ENCODE measurements at places on chromosomes 1 and 21.

- DNase-seq, result no peak
Measured at GRCh38 chr1:10904396-10905358, 107.8 kb upstream of the TARDBP start.

GRCh38 chr1:226466296-226466695 lies 58.4 kb upstream of the PARP1 start:
- DNase-seq, result no peak

DNA sequence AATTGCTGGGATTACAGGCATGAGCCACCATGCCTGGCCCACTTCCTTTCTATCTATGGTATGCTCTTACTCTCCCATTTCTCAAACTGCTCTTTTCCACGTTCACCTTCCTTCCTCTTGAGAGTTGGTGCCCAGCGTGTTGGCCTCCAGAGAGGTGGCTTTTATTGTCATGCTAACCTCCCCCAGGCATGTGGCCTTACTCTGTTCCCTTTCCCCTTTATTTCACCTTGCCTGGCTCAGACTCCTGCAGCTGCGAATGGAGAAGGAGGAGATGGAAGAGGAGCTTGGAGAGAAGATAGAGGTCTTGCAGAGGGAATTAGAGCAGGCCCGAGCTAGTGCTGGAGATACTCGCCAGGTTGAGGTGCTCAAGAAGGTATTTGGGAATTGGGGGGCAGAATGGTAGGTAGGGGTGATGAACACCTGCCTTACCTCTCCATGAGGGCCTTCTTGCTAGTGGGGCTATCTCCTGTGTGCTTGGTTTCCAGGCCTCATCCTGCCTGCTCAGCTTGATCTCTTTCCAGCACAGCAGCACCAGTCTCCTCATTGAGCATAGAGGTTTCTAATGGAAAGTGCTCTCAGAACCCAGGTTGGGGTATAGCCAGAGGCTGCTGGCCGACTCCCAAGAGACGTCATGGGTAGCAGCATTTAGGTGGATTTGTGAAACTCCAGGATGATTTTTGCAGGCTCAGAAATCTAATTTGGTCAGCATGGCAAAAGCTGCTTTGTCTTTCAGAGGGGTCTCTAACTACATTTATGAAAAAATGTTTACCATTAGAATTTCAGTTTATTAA lies 13.2 kb upstream of the TUFT1 start:
- DNase-seq, result no peak

- DNase-seq, result no peak
Measured at GRCh38 chr1:169499807-169500206, 14.1 kb upstream of the SLC19A2 start.

DNA sequence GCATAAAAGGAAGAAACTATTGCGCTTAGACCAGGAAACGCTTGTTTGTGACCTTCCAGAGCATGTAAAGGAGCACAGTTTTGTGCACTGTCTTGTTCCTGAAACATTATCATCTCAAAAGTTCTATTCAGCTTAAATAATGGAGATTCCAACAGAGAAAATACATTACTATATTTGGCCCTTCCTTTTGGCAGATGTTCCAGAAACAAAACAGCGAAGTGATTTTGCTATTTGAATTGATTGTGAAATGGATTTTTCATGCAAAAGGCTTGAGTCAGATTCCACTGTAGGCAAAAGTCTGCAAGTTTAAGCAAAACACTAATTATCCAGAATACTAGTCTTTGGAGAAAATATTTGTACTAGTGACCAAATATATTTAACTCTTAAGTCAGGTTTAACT lies 80.3 kb upstream of the PTBP2 start:
- DNase-seq, result no peak

Data from ovary (tissue), 10 donors.